RWPE2 (cell line): ENCODE measurements at places on chromosomes 3 and 15.

DNA sequence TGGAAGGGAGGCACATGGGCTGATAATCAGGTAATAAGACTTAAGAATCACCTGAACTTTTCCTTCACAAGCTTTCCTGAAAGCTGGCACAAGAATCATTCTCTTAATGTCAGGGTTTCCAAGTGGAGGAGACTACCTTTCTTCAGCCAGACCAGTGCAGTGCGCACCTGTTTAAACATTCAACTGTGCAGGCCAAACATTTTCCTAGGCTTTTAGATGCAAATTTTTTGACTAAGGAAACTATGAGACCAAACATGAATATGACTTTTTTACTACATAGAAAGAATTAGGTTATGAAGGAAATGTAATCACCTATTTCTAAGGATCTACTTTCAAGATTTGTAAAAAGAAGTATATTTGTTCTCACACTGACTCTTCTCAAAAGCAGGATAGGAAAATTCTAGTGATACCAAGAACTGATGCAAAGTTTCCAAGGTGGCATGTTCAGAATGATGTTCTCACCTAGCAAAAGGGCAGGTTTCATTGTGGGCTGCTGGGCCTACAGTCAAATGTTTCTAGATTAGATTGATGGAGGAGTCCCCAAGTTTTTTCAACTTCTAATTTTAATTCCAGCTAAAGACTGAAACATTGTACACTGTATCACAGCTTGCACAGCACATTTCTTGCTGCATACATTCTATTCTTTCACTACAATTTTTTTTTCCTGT is 339.1 kb downstream of the TIGIT start:
- DNase-seq, result no peak

DNA sequence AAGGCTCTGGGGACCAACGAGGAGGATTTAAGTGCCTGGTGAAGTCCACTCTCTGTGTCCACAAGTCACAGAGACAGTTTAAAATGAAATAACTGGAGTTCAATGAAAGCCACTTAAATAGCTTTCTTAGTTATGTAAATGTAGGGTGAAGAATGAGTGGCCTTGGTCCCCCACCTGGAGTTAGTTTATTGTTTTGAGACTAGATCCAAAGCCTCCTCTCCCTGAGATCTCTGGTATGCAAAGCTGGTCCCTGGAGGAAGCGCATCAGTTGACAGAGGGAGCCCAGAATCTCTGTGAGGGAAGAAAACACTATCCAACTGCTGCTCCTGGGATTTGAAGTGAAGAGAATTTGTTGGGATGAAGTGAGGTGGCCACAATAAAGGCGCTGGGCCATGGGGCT is 40.5 kb downstream of the EXOG start:
- no peak for DNase-seq

- no peak for DNase-seq
Observed at GRCh38 chr3:139113231-139113992, 68.7 kb upstream of the PRR23C start.

- no peak for DNase-seq
Observed at GRCh38 chr3:127822682-127823425, 539 bp upstream of the MGLL start.

DNA sequence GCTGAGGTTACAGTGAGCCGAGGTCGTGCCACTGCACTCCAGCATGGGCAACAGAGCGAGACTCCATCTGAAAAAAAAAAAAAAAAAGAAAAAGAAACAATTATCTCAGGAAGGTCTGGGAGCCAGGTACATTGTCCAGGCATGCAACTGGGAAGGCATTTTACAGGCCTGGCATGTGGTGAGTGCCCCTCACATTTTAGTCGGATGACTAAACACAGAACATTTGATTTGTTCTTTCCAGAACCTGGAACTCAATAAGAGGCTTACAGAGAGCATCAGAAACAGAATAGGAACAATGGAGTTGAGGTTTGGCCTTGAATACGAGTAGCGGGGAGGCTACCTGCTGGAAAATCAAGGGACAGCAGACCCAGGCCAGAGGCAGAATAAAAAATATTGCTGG is 33.7 kb upstream of the IGF1R start:
- DNase-seq, result no peak

DNA sequence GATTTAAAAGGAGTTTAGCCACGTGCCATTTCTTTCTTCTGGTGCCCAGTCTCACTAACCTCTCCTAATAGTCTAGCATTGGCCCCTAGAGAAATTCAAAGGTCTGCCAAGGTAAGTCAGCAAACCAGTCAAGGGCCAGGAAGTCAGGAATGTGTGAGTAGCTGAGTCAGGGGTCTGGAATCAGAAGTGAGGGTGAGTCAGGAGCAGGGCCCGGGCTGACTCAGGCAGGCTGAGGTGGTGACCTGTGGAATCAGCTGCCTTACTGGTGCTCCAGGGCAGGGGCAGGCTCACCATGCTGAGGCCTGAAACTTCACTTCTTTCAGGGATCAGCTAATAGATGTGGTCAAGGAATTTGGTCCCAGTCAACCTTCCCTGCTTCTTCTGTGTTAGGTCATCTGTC is 105.8 kb upstream of the MYZAP start:
- DNase-seq, result peak; percentile 99

- DNase-seq, result no peak
Observed at GRCh38 chr3:166177130-166177529, 339.9 kb upstream of the BCHE start.

DNA sequence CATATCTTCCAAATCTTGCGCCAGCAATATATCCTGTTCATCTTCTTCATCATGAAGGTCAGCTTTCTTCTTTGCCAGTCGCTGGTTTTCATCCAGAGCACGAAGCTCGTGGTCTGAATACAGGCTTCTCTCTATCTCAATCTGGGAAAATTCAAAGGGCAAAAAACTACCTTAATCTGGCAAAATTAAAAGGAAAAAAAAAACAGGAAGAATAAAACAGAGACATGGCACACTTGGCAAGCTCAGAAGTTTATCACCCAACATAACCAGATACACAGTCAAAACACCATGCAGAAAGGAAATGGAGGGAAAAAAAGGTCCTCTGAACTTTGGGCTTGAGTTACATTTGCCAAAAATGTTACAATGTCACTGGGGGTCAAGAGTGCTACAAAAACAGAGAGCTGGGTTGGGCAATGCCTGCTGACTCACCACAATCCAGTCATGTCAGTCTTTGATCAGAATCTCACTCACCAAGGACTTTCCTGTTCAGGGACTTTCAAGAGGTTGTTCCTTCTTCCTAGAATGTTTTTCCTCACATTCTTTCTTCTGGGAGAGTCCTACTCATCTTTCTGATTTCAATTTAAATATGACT is 1.5 kb downstream of the MRPL46 start:
- no peak for DNase-seq

- no peak for DNase-seq
Observed at GRCh38 chr3:81920816-81921215, 159.4 kb upstream of the GBE1 start.
